ENCODE measurements at places on chromosomes 7 and 10. TPM values are rescaled to one million over a fixed set of nuclear protein-coding genes. Genes with fewer than 3 reads are reported as not detected.

GRCh38 chr7:29381206-29382094, 182.2 kb upstream of the PRR15 start:
- H3K27me3 ChIP-seq: no peaks in the 10 kb centered on the region
- H3K36me3 ChIP-seq: no peaks in the 10 kb centered on the region
- no peak overlapping the region for H3K4me3 ChIP-seq
- H3K4me1 ChIP-seq: no peaks in the 10 kb centered on the region
- H3K27ac ChIP-seq: no peak overlapping the region

DNA sequence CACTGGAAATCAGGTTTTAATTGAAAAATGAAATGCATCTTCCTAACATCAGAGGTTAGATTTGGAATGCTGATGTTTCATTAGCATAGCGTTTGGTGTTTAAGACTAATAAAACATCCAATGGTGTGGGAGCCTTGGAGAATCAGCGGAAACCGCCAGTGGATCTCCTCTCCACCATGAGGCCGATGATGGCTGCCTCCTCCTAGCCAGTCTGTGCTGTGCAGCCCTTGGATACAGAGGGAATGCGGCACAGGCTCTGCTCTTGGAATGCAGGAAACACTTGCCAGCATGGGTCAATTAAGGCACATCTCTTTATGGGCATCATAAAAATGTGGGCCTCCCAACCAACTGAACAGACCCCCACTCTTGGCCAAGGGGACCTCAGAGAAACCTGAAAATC, 259.9 kb downstream of the GLRX3 start:
- H3K4me3 ChIP-seq: no peak overlapping the region
- peaks cover 5% of the 10 kb centered on the region for H3K27me3 ChIP-seq
- no peak for DNase-seq
- no peaks in the 10 kb centered on the region for H3K4me1 ChIP-seq
- no peaks in the 10 kb centered on the region for H3K36me3 ChIP-seq
- no peak overlapping the region for H3K27ac ChIP-seq

- H3K27me3 ChIP-seq: no peaks in the 10 kb centered on the region
- peaks cover 4% of the 10 kb centered on the region for H3K4me1 ChIP-seq
- DNase-seq: no peak
Observed at GRCh38 chr10:71550628-71551027, 153.9 kb downstream of the CDH23 start.

DNA sequence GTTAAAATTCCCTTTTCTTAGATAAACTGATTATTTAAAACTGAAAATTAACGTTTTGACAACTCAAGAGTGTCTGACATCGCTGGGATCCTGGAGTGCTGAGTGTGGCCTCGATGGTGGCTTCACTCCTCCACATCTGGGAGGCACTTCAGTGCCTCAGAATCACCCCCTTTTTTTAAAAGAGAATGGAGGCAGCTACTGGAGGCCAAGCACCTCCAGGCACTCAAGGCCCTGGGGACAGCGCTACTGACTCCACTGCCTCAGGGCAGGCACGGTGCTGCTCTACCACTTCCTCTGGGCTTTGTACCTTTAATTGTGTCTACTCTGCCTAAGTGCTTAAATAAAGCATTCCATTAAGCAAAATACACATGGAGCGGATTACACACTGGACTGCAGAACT, 27.2 kb upstream of the NCAPG2 start:
- H3K36me3 ChIP-seq: peaks cover 26% of the 10 kb centered on the region
- H3K4me3 ChIP-seq: no peak overlapping the region
- DNase-seq: no peak

- peak overlapping the region; percentile 96 for H3K4me3 ChIP-seq
- no peak for DNase-seq
- H3K36me3 ChIP-seq: peaks cover 14% of the 10 kb centered on the region
- peak overlapping the region; percentile 99 for H3K27ac ChIP-seq
Observed at GRCh38 chr7:141012696-141013344, 1.9 kb downstream of the MRPS33 start.

- no peaks in the 10 kb centered on the region for H3K27me3 ChIP-seq
- DNase-seq: no peak
- no peaks in the 10 kb centered on the region for H3K36me3 ChIP-seq
- no peaks in the 10 kb centered on the region for H3K4me1 ChIP-seq
Observed at GRCh38 chr7:3649678-3650440, 348.8 kb downstream of the SDK1 start.

GRCh38 chr10:116891208-116891607, 41.9 kb downstream of the ENO4 start:
- H3K27ac ChIP-seq: no peak overlapping the region
- peaks cover 25% of the 10 kb centered on the region for H3K27me3 ChIP-seq
- H3K36me3 ChIP-seq: no peaks in the 10 kb centered on the region
- no peak for DNase-seq

- no peak overlapping the region for H3K4me3 ChIP-seq
- peaks cover 34% of the 10 kb centered on the region for H3K4me1 ChIP-seq
- H3K36me3 ChIP-seq: no peaks in the 10 kb centered on the region
- H3K27me3 ChIP-seq: no peaks in the 10 kb centered on the region
- no peak for DNase-seq
Observed at GRCh38 chr10:96646301-96646700, 59.5 kb upstream of the TM9SF3 start.

DNA sequence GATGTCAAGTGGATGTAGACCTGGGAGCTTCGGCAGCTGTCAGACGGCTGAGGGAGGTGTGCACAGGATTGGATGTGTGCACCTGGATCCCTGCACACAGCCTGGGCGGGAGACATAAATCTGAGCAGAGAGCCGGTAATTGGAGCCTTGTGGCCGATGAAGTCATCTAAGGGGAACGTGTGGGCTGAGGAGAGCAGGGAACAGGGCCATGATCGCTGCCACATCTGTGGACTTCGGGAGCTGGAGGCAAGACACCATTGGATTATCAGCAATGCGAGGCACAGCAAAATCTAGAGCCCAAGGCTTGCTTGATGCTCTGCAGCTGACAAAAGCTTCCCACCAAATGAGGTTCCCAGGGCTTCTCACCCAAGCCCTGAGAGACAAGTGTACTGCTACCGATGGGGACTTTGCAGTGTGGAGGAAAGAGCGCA, 147.7 kb downstream of the PTPN20 start:
- H3K36me3 ChIP-seq: no peaks in the 10 kb centered on the region
- no peak overlapping the region for H3K4me3 ChIP-seq
- H3K4me1 ChIP-seq: peaks cover 1% of the 10 kb centered on the region
- DNase-seq: no peak

DNA sequence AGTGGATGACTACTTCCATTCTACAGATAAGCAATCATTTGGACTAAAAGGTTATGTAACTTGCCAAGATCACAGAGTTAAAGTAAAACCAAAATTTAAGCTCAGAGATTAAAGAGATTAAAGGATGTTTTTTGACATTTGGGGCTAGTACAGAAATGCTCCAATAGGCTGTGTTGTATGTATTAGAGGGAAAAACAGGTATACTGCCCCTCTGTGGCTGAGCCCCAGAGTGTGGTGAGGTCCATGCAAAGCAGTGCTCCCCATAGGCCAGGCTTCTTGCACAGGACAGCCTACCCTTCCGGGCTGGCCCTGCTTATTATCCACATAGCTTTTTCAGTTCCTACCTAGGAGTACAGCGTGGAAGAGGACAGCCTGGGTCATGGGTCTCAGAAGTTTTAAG, 322.8 kb downstream of the POM121L12 start:
- H3K36me3 ChIP-seq: no peaks in the 10 kb centered on the region
- H3K27me3 ChIP-seq: no peaks in the 10 kb centered on the region
- no peak for DNase-seq
- no peak overlapping the region for H3K27ac ChIP-seq
- H3K4me1 ChIP-seq: no peaks in the 10 kb centered on the region
- H3K4me3 ChIP-seq: no peak overlapping the region

DNA sequence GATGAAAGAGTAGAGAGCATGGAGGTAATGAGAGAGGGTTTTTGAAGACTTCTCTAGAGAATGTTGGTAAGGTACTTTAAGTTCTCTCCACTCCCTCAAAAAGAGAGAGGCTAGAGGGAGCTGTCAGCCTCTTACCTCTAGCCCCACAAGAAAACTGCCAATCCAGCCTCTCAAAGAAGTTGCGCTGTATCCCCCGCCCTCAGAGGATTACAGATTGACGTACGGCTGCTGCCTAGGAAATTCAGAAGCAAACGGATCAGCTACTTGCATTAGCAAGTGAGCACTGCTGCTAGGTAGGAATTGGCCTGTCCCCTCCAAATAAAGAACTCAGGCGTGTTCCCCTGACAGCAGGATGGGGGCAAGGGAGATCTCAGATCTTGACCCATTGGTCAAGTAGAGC, 34.2 kb downstream of the TYW1B start:
- no peak overlapping the region for H3K4me3 ChIP-seq
- H3K36me3 ChIP-seq: peaks cover 13% of the 10 kb centered on the region
- no peaks in the 10 kb centered on the region for H3K27me3 ChIP-seq

GRCh38 chr10:89476150-89476549, 59.2 kb downstream of the SLC16A12 start:
- no peaks in the 10 kb centered on the region for H3K4me1 ChIP-seq
- no peaks in the 10 kb centered on the region for H3K36me3 ChIP-seq
- H3K27me3 ChIP-seq: peaks cover 7% of the 10 kb centered on the region
- DNase-seq: no peak
- H3K4me3 ChIP-seq: no peak overlapping the region
- no peak overlapping the region for H3K27ac ChIP-seq

DNA sequence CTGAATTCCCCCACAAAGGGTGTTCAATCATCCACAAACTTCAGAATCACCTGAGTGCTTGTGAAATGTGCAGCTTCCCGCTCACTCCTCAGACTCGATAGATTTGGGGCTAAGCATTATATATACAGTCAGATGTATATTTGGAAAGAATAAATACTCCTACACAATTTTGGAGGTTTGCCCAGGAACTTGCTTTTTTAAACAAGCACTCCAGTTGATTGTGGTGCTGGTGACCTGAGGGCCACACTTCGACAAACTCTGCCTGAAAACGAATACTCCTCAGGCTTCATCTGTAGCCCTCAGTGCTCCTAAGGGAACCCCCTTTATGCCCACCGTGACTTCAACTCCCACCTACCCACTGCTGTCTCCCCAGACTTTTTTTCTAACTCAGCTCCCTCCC, 211.6 kb downstream of the INHBA start:
- no peak overlapping the region for H3K4me3 ChIP-seq
- no peaks in the 10 kb centered on the region for H3K36me3 ChIP-seq
- H3K4me1 ChIP-seq: no peaks in the 10 kb centered on the region
- no peak overlapping the region for H3K27ac ChIP-seq
- H3K27me3 ChIP-seq: no peaks in the 10 kb centered on the region

- DNase-seq: no peak
- H3K27ac ChIP-seq: no peak overlapping the region
- no peak overlapping the region for H3K4me3 ChIP-seq
- no peaks in the 10 kb centered on the region for H3K36me3 ChIP-seq
Observed at GRCh38 chr7:71584256-71584655, 452.3 kb downstream of the GALNT17 start.

DNA sequence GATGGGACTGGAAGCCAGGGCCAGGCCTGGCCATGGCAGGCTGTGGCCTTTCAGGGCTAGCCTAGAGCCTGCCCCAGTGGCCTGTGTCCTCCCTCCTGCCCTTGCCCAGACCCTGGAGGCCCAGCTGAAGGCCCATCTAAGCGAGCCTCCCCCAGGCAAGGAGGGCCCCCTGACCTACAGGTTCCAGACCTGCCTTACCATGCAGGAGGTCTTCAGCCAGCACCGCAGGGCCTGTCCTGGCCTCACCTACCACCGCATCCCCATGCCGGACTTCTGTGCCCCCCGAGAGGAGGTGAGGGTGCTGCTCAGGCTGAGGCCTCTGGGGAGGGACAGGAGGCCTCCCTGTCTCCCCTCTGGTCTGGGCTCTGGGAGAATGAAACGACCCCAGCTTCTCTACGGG, 60.9 kb downstream of the PALD1 start:
- no peaks in the 10 kb centered on the region for H3K4me1 ChIP-seq
- H3K36me3 ChIP-seq: no peaks in the 10 kb centered on the region
- H3K27ac ChIP-seq: no peak overlapping the region
- H3K27me3 ChIP-seq: no peaks in the 10 kb centered on the region

- no peak for DNase-seq
- peak overlapping the region; percentile 79 for H3K4me3 ChIP-seq
- peak overlapping the region; percentile 95 for H3K27ac ChIP-seq
- H3K4me1 ChIP-seq: peaks cover 34% of the 10 kb centered on the region
- H3K36me3 ChIP-seq: peaks cover 2% of the 10 kb centered on the region
- H3K27me3 ChIP-seq: no peaks in the 10 kb centered on the region
Observed at GRCh38 chr10:43419997-43420368, 11.0 kb upstream of the HNRNPF start.

DNA sequence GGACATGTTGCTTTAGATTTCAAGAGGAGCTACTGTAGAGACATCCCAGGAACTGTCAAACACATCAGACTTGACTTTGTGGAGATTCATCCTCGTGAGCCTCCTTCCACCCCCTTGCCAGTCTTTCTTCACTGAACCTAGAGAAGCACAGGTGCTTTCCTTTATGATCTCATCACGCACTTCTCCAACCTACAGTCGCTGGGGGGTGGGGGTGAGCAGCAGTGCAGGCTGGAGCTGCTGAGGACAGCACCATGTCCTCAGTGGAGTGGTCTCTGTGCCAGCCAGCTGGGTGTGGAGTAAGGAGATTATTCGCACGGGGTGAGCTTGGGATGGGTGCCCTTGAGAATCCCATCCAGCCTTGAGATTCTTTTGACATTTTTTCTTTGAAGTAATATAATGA, 88.1 kb downstream of the VOPP1 start:
- H3K4me1 ChIP-seq: peaks cover 75% of the 10 kb centered on the region
- no peak overlapping the region for H3K4me3 ChIP-seq
- H3K27ac ChIP-seq: peak overlapping the region; percentile 56
- peaks cover 45% of the 10 kb centered on the region for H3K36me3 ChIP-seq

The SAMD9L gene
- total RNA-seq: 19.6 TPM

The STOX1 gene
- total RNA-seq: 0.87 TPM

The CALHM3 gene
- total RNA-seq: not detected

The DOCK4 gene
- 0.32 TPM for total RNA-seq

The GPR37 gene
- total RNA-seq: not detected

The ARHGAP22 gene
- 0.47 TPM for total RNA-seq
